Left kidney (tissue), 8 donors: ENCODE measurements at places on chromosomes 5 and 9. TPM values are rescaled to one million over a fixed set of nuclear protein-coding genes. Genes with fewer than 3 reads are reported as not detected.

Gene MVB12B
- 15.0 TPM for polyA plus RNA-seq

Gene PTBP3
- 107 TPM for polyA plus RNA-seq

Gene DND1
- polyA plus RNA-seq: 0.35 TPM

Gene CLIC3
- polyA plus RNA-seq: not detected

Gene SPTAN1
- polyA plus RNA-seq: 407 TPM

Gene SLC4A9
- polyA plus RNA-seq: 26.9 TPM

Gene RIOK2
- 44.4 TPM for polyA plus RNA-seq

DNA sequence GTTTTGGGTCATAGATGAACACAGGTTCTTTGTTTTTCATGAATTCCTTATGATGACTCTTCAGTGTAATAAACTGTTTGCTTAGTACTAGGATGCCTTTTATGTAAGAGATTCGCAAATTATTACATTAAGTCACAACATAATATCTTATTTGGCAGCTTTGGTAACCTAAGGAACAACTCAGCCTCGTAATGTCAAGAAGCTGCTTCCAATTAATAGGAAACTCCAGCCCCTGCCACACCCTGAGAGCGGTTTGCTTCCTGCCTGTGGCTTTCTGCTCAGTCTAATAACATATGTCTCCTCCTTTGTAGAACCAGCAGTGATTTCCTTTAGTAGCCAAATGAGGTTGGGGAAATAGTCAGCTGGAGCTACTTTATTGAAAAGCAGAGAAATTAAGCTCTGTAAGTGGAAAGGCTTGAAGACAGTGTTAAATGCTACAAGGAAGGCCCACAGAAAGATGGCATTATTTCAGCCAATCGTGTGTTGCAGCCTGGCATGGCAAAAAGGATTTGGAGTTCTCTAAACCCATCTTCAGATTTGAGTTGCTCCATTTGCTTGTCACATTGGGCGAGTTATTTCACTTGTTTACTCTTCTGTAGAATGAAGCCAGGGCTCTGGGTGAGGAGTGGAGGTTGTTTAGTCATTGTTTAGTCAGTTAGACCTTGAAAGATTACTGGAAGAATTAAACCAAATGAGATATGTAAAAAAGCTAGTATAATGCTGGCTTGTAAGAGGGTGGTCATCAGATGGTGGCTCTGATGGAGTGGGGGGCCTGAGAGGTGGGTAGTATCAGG is 54.1 kb downstream of the MTAP start:
- DNase-seq: no peak

DNA sequence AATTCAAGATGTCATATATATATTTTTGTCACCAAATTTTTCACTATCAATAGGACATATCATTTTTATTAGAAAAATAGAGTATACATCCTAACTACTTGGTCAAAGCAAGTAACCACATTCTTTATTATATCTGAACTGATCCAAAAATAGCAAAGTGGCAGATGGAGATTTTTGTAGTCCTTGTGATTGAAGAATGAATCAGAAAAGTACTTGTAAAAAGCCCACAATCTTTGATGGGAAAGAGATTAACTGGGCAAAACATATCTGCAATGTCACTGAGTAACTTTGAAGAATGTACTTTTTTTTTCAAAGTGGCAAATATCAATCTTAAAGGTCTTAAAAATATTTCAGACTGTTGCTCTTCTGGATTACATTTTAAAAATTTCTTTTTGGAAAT is 1040.6 kb upstream of the SEMA6A start:
- no peak for DNase-seq

DNA sequence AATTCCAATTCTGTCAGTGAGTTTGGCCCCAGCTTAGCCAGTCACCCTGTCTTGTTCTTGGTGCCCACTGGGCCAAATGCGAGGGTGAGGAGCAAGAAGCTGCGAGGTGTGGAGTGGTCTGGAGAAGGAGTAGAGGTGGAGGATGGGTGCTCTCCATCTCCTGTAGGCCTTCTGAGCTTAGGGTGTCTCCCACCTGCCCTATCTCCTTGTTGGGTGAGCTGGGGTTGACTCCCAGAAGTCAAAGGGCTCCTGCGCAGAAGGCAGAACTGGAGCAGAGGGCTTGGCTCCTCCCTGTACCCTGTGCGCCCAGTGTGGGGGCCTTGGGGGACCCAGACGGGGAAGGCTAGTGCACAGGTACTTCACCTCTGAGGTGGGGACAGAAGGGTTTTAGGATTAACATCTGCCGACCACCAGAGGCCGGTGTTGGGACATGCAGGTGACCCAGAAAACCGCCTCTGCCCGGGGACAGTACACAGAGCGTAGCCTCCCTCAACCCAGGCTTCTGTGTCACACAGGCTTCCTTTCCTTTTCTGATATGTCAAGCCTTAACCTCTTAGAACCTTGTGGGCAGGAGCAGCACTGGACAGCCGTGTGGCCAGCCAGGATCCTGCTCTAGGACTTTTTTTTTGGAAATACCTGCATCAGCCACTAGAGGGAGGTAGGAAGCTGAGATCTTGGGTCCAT is 16.9 kb downstream of the IL5 start:
- peak; percentile 72 for DNase-seq

- DNase-seq: no peak
These were observed 294.8 kb upstream of the KLF4 start for GRCh38 chr9:107784235-107784958.

- DNase-seq: no peak
These were observed 37.4 kb downstream of the CPEB4 start for GRCh38 chr5:173925449-173926071.

DNA sequence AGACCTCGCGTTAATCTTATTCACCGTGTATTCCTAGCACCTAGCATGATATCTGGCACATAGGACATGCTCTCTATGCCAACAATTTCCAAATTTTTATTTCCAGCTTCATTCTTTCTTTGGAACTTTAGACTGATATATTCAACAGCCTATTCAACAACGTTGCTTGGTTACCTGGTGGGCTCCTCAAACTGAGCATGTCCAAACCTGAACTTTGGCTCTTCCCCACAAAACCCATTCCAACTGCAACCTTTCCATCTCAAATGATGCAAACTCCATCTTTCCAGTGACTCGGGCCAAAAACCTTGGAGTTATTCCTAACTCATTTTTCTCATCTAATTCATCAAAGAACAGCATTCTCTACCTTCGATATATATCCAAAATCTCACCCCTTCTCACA is 525.2 kb downstream of the AGTPBP1 start:
- no peak for DNase-seq

DNA sequence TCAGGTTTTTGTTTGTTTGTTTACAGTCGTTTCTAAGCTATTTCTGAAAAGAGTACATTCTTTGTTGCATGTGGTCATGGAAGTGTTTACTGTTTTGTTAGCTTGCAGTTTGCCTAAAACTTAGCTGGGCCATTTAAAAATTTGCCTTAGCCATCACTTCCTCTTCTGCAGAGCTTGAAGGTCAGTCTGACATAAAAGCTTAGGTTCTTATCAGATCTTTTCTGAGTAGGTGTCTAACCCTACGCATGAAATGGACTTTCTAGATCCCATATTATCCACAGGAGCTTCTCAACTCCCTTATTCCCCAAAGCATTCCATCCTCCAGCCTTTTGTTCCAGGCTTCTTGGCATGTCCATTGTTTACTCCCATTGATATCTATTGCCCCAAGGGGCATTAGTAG is 90.3 kb downstream of the AP3B1 start:
- no peak for DNase-seq

DNA sequence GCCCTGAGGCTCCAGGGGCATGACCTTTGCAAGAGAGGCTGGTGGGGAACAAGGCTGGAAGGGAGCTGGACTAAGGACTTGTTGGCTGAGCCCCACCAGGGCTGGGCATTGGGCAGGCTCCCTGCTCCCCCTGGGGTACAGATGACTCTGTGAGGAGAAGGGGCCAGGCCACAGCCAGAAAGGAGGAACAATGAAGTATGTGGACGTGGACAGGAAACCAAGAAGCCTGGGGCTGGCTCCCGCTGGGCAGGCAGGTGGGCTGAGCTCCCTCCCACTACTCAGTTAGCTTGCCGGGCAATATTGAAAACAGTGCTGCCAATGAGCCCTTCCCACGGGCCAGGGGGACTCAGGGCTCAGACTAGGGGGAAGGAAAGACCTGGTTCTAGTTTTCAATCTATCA is 66.1 kb upstream of the SPTLC1 start:
- no peak for DNase-seq

DNA sequence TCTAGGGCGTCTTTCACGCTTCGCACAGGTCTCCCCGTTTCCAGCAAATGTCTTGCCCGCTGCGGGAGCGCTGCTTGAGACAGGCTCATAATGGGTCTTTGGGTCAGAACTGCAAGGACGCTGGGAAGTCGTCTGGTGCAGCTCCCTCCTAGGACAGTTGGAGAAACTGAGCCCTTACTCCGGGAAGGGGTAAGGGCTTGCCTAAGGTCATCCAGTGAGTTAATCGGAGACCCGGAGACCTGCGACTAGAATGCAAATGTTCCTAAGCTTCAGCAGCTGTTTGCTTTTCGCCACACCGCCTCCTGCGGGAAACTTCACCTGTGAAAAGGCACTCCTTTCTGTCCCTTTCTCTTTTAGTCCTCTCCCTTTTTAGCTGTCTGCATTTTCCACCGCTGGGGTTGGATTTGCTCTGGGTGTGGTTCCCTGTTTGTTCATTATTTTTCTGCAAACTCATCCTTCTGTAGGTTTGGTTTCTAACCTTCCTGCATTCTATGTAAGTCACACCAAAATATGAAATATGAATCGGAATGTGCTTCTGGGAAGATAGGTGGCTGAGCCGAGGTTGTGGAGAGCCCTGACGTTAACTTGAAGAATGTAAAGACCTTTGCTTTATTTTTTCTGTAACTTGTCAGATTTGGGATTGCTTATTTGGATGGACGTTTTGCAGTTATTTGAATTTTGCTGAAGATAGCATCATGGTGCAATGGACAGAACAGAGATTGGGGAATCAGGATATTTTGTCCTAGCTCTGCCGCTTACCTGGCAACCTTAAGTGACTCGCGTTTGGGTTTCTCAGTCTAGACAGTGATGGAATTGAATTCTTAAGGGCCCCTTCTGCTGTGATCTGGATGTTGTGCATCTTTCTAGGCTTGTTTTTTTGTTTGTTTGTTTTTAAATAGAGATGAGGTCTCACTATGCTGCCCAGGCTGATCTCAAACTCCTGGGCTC is 909 bp downstream of the SLC36A1 start:
- DNase-seq: peak; percentile 21

- DNase-seq: no peak
These were observed 147.7 kb downstream of the DCP2 start for GRCh38 chr5:113124265-113124664.

DNA sequence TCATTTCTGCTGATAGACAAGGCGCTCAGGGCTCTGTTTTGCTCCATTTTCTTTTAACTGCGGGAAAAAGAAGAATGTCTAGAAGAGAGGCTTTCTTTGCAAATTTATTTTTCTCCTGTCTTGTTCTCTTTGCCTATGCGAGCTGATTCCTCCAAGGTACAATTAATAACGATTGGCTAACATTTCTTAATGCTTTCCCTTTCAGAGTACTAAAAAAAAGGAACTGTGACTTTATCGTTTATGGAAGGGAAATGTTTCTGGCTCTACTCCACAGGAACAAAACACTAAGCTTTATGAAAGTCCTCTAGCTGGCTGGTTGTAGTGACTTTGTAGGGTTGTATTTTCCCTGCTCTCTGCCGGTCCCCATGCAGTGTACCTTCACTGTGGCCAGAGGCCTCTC is 11.7 kb downstream of the NSG2 start:
- DNase-seq: no peak

DNA sequence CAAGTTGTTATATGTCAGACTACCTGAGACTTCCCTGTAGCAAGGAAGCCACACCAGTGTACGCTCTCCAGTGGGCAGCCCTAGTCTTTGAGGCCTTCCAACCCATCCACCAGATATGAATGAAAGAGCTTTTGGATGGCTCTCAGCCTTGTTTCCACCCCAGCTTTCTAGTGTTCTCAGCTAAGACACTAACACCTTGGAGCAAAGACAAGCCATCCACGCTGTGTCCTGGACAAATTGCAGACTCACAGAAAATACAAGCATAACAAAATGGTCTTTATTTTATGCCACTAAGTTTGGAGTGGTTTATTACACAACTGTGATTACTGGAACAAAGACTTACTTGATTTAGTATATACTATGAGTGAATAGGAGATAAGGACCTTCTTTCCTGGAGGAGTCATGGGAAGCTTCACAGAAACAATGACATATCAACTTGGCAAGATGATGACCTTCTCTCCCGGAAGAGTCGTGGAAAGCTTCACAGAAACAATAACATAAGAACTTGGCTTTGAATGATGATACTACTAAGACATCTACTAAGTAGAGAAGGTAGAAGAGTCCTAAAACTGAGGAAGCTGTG is 134.0 kb upstream of the VCAN start:
- DNase-seq: no peak
